ENCODE measurements at places on chromosomes 7 and 10.
A peak's percentile ranks its signal among the peaks of the same experiment; 100 is the strongest.

- DNase-seq: no peak
Observed at GRCh38 chr10:84588971-84589370, 260.6 kb downstream of the CCSER2 start.

DNA sequence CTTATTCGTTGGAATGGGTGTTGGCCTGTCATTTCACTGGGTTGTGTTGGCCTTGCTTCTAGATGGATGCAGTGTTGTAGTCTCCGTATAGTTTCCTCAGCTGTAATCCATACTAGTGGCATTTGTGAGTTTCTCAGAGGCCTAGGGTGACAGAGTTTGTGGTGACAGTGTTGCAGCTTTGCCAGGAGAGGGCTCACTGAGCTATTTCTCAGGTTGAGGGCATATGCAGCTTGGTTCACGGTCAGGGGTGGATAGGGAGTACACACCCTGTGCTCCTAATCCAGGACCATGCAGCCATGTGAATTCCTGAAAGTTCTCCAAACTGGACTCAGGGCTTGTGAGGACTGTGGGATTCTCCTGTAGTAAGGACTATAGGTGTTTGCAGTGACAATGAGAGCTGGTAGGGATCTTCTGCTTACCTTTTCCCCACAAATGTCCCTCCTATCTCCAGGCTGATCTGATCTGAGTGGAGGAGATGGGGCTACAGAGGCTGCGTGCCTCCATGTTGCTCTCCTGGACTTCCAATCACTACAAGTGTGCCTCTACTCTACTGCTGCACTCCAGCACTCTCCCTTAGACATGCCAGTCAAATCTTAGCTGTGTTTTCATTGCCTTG is 229.0 kb downstream of the STK31 start:
- no peak for DNase-seq

- DNase-seq: no peak
Observed at GRCh38 chr7:3569643-3570042, 268.6 kb downstream of the SDK1 start.

- DNase-seq: no peak
Observed at GRCh38 chr10:56622335-56622973, 261.4 kb upstream of the ZWINT start.

- no peak for DNase-seq
Observed at GRCh38 chr7:26329520-26330255, 38.0 kb downstream of the SNX10 start.

- DNase-seq: peak; percentile 19
Observed at GRCh38 chr10:29658984-29659965, 24.5 kb upstream of the SVIL start.

- no peak for DNase-seq
Observed at GRCh38 chr10:68269562-68270290, 37.8 kb upstream of the ATOH7 start.

DNA sequence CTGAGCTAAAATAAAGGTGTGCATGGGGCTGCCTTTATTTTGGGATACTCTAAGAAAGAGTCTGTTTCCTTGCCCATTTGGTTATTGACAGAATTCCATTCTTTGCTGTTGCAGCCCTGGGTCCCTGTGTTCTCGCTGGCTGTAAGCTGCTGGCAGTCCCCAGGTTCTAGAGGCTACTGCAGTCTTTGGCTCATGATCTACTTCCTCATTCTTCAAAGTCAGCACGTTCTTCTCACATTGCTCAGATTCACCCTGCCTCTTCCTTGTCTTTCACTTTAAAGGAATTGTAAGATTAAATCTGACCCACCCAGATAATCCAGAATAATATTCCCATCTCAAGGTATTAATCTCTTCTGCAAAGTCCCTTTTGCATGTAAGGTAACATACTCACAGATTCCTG is 620.3 kb downstream of the CCSER2 start:
- no peak for DNase-seq

DNA sequence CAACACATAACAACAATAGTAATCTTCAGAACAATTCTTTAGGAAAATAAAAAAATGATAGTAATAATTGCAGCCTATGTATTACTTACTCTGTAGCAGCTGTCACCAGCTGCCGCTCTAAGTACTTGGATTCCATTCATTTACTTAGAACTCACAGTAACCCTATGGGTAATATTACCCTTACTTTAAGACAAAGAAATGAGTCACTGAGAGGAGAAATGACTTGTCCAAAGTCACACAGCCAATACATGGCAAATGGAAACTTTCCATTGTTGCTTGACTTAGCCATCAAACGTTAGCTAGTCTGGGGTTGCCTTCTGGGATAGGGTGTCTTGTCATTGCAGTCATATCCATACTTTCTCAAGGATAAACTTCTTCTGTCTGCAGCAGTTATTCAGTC is 3.6 kb downstream of the CCNY start:
- DNase-seq: no peak

- DNase-seq: no peak
Observed at GRCh38 chr10:24333736-24334135, 124.8 kb downstream of the KIAA1217 start.

DNA sequence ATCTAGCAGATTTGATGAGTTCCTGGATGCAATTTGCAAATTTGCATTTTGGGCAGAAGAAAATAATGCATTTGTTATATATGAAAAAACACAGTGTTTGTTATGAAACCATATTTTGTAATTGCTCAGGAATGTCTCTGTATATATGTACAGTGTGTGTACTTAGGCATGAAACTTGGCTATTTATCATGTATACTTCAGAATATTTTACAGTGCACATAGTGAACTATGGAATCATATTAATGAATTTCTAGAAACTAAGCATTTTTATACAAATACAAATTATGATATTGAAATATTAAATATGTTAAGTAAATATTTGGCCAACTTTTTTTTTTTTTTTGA is 107.5 kb downstream of the TWIST1 start:
- DNase-seq: no peak

DNA sequence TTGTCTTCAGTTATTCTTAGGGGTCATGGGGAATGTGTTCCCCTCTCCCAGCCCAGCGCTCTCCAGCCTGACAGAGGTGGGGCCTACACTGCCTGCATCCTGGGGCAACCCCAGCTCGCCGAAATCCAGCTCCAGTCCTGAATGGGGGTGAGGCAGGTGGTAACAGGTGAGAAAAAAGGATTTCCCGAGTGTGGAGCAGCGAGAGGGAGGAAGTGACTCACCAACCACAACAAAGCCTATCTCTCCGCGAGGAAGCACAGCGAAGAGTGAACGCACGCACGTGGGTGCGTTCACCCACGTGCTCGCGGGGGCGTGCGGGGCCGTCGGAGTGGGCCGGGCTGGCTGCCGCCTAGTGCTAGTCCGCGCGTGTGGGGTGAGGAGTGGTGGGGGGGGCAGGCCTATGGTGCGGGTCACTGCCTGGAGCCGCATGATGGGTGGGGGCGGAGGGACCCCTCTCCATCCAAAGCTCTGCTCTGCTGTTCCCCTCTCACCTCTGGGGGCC is 855 bp upstream of the PALD1 start:
- DNase-seq: peak; percentile 61

- DNase-seq: no peak
Observed at GRCh38 chr7:13072014-13072413, 384.6 kb downstream of the ARL4A start.

- DNase-seq: no peak
Observed at GRCh38 chr7:82623812-82624211, 180.2 kb upstream of the CACNA2D1 start.

- no peak for DNase-seq
Observed at GRCh38 chr7:106520962-106521514, 139.9 kb downstream of the CCDC71L start.

DNA sequence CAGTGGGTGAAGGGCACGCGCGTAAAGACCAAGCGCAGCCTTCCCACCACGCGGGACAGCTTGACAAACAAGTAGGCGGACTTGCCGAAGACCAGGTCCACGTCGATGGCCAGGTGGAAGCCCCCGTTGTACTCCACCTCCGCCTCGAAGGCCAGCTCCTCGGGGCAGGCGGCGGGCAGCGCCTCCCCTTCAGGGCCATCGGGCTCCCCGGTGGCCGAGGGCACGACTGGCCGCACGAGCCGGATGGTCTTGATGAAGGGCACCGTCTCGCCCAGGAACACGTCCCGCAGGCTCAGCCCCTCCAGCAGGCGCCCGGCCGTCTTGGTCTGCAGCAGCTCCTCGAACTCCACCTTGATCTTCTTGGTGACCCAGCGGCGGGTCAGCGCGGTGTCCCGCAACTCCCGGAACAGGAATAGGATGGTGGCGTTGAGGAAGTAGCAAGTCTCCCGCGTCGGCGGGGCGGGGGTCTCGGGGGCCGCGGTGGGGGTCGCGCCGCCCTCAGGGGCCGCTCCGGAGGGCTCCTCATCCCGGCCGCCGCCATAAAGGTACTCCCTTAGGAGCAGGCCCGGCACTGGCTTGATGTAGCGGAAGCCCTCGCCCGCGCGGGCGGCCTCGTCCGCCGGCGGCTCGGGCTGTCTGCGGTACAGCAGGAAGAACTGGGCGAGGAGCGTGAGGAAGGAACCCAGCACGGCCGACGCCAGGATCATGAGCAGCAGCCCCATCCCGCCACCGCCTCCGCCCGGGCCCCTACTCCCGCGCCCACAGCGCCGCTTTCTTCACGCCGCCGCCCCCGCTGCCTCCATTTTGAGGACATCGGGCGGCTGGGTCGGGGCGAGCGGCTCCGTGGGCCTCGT is 507 bp downstream of the PDZD8 start:
- DNase-seq: peak; percentile 15

DNA sequence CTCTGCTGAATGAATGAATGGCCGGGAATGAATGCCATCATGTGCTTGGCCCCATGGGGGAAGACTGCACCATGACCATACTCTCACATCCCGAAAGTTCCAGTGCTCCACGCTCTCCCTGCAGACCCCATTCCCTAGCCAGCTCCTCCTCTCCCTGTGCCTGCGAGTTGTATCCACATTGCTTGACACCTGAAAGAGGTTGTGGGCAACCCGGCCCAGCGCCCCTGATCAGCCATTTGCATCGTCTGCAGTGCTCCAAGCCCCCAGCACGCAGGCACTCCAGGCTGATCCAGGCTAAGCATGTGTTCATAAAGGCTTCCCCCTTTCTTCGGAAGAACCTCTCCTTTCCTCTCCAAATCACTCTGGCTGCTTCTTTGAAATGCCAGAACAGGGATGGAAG is 354.4 kb upstream of the MKI67 start:
- no peak for DNase-seq

DNA sequence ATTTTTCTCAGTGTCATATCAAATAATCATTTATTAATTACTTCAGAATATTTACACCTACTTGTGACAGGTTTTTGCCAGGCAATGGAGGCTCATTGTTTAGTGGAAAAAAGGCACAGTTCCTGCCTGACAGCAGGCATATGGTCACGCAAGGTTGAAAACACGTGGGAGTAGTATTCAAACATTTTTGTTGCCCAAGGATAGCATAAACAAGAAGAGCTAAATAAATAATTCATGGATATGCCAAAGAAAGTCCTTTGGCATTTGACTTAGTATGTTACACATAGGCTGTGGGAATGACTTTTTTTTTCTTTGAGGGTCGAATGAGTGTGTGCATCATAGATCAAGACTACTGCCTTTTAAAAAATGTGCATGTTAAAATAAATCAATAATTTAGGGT is 120.5 kb upstream of the SEMA3E start:
- no peak for DNase-seq

DNA sequence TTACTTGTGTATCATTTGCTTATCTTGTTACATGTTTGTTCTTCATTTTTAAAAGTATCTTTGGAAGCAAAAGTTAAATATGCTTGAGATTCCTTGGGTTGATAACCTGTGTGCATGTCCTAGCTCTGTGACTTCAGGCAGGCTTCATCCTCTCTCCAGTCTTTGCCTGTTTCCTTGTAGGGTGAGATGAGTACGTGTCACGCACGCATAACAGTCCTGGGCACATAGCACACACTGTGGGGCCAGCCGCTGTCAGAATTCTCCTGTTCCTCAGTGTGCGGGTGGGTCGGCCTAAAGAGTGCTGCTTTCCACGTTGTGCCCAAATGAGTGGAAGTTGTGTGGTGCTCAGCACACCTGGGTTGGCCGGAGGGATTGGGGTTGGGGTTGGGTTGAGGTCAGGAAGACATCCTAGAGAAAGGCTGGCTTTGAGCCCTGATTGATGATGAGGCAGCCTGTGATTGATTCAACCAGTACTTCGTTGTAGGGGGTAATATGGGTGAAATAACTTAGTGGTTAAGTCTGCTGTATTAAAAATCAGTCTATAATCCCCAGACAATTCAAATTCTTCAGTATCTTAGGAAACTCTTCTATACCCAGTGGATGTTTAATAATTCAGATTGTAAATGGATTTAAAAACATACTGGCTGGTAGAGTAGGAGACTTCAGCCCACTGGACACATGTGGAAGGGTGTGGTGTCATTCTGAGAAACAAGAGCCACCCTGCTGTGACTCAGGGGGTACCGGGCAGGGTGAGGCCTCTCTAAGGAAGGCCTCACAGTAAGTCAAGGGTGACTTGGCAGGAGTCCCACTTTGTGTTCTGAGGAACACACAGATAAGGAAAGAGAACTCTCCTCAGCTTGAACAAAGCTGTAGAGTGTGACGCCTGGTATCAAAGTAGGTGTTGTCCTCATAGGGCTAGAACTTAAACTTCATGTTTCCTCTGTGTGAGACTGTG is 54.8 kb downstream of the DAGLB start:
- peak; percentile 49 for DNase-seq

DNA sequence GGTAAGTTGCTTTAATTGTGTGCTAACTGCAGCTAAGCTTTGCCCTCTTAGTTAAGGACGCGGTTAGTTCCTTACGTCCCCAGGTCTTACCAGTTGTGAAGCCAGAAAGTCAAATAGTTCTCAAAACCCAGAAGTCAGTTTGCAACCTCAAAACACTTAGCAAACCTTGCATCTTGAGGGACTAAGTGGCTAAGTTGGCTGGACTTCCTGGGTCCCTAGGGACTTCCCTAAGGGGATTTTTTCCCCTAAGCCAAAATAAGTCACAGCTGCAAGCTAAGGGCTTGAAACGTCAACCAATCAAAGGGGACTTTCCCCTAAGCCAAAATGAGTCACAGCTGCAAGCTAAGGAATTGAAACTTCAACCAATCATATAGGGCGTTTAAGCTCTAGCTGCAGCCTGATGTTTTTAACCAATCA is 36.2 kb upstream of the HECW1 start:
- peak; percentile 4 for DNase-seq

DNA sequence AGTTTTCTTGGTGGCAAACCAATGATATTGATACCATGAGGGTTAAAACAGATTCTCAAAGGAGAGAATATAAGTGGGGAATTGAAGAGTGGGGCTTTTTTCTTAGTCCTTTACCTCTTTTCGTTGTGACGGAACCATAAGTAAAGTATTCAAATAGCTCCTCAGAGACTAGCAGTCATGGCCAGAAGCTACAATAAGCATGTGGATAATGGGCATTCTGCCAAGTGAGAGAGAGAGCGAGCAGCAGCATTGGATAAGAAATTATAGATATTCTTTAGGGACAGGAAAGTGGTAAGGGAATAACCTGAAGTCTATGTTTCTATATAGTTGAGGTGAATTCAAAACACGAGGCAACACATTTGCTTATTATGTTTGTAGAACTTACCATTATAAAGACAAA is 235.1 kb downstream of the SEMA3E start:
- no peak for DNase-seq
